ENCODE measurements at places on chromosomes 7 and 10. TPM values are rescaled to one million over a fixed set of nuclear protein-coding genes. Genes with fewer than 3 reads are reported as not detected.

OR2A5 gene
- total RNA-seq, result not detected

CACNA2D1 gene
- total RNA-seq, result 7.1 TPM

CCDC136 gene
- 2.5 TPM for total RNA-seq

SPDYE5 gene
- not detected for total RNA-seq

SFRP5 gene
- total RNA-seq, result 2.5 TPM

IFT22 gene
- 52.8 TPM for total RNA-seq

SKIDA1 gene
- 1.0 TPM for total RNA-seq

RNF32 gene
- 1.1 TPM for total RNA-seq

NEBL gene
- 13.0 TPM for total RNA-seq

HOXA6 gene
- total RNA-seq, result 1.7 TPM

CPN1 gene
- 0.34 TPM for total RNA-seq
